ENCODE measurements at places on chromosomes 4 and X.

DNA sequence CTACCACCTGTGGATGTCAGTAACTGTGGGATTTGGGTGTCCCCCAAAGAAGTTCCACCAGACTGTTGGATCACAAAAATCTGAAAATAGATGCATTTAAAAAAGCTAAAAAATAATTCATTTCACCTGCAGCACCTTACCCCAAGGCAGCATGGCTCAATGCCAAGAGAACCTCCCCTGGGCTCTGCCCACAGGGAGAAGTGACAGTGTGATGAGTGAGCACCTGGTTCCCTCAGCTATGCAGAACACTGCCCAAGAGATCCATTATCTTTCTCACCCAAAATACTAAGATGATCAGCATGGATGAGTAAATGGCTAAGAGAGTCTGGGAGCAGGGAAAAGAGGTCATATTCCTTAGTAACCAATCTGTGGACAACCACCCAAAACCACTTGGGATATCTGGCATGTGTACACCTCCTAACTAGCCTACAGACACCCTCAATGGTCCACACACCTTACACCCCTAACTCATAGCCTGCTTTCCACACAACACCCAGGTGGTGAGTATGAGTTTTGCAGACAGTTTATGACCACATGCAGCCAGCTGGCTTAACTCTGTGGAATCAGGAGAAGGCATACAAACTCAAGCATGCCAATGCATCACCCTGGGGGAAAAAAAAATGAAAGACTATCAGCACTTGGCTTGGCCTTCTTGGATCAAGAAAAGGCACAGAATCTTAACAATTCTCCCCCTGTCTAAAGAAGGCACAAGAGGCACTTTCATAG, 416.5 kb upstream of the SMIM31 start:
- no peak for DNase-seq

DNA sequence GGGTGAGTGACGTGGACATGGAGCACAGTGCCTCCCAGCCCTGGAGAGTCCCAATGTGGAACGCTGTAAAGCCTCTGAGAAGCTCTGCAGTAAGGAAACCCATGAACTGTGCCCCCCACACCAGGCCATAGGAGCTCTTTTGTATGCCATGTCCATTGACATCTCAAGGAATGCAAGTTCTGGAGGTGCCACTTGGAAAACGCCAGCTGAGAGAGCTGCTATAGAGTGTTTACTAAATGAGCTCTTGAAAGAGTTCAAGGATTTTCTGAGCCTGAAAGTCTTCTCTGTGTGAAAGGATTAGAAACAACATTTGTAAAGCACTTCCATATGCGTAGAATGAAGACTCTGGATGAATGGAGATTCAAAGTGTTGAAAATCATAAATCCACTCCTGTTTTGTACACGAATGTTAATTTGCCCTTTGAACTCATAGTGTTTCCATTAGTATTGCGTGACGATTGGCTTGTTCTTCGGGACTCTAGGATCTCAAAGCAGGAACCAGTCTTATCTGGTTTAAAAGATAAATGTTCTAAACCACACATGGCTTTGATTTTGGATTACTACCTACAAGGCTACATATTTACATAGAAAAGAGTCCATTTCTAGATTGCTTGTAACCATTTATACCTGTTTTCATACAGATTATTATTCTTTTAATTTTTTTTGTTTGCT, 41.8 kb upstream of the STOX2 start:
- DNase-seq, result no peak

DNA sequence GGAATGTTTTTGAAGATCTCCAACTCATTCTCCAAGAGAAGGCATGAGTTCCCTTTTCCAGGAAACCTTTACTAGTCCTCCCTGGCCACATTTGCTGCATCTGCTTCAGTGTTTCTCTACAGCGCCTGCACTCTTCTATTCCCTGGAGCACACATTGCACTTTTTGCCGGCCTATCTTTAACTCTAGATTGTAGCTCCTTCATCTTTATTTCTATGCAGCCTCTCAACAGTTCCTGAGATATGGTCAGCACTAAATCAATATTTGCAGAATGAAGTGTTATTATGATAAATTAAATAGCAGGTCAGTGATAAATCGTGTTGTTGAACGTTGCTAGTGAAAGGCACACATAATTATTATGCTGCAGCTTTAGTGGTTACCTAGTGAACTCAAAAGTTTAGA, 88.3 kb downstream of the VCX3A start:
- DNase-seq, result no peak

DNA sequence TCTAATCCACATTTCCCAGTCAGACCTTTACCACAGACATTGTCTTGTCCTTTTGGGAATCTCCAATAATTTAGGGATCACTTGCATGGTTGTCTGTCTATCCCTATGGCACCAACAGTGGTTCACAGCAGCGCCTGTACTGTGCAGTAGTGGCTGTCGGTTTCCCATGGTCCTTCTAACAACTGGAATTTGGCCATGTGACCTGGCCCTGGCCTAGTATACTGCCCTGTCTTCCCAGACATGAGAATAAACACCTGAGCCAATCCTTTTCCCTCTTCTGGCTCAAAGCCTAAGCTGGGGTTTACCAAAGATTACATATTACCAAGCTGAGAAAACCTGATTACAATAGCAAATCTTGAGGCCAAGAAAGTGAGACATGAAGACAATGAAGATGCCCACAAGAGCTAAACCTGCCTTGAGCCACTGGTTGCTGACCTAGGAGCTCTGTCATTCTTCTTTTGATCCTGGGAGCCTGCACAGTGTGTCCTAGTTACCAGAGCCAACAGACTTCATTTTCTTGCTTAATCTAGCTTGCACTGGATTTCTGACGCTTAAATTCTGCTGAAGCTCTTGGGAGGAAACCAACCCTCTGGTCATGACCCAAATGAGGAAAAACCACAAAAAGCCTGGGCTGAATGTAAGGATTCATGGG, 92.1 kb downstream of the SCD5 start:
- DNase-seq, result no peak

DNA sequence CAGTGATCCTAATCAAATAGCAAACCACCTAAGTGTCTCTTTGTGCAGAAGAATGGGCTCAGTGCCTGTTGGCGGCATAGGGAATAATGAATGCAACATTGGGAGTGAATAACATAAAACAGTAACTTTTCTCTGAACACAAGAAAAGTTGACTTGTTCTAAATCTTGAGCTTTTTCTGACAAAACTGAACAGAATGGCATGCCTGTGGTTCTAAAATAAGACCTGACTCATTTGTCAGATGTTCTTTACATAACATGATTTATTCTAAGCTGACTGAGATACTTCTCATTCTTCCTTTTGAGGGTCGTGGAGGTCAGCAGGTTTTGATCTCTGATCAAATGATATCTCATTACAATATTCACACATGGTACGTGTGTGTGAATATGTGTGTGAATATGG, 165.4 kb upstream of the WDR1 start:
- no peak for DNase-seq

DNA sequence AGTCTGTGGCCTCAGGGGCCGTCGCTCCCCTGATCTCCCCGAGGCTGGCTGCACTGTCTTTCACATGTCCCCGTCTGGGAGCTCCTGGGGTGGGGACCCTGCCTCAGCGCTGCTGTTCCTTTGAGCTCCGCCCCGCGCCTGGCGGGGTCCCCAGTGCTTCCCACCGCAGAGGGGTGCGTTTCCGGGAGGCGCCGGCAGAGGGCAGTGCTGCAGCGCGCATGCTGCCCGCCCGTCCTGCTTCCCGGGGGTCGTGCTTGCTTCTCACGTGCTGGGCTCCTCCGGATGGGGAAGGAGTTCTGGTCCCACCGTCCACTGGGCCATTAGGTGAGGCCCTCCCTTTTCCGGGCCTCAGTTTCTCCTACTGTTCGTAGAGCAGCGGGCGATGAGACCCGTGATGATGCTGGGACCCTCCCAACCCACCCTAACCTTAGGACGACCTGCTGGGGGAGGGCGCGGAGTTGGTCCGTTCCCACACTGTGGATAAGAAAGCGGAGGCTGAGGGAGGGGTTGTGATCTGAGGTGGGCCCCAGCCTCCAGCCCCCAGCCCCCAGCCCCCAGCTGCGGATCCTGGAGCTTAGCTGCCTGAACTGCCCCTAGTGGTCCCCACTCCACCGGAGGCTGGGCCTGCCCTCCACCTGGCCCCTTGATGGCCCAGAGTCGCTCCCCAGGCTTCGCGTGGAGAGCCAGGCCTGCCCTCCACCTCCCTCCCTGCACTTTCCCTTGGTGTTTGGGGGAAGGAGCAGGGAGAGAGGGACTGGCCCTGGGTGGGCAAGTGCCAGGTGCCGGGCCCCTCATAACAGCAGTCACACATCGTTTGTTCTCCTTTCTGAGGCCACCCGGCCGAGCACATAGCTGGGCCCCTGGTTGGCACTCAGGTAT, 15.3 kb downstream of the CPZ start:
- peak; percentile 63 for DNase-seq

- no peak for DNase-seq
These were observed 32.3 kb downstream of the MED28 start for GRCh38 chr4:17646693-17647092.

- no peak for DNase-seq
These were observed 23.3 kb upstream of the TMEM255A start for GRCh38 chrX:120334603-120335002.

DNA sequence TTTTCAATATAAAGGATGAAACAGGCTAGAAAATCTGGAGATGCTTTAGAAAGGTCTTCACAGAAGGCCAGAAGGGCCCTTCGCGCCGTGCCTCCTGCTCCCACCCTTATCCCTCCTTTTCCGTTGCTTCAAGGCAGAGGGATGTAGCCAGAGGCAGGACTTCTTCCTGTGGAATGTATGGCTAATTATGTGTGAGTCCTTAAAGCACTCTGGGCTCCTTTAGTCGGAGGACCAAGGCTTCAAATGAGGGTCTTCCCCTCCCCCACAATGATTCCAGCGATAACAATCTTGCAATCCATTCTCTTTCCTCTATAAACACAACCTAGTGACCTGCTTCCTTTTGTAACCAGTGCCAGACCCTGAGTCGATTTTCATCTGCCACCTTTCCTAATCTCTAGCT, 103.5 kb downstream of the GPC3 start:
- DNase-seq, result no peak

DNA sequence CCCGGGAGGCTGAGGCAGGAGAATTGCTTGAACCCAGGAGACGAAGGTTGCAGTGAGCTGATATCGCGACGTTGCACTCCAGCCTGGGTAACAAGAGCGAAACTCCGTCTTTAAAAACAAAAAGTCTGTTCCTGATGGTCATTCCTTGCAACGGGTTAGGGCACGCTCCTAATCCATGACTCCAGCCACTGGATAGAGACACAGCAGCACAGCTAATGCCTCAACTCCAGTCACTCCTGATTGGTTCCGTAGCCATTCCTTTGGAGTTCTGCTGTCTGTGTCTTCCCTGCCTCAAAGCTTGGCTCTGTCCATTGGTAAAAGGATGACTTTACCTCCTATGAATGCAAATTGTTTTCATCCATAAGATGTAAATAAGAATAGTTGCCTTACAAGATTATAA, 44.3 kb upstream of the FAM9A start:
- DNase-seq, result no peak

DNA sequence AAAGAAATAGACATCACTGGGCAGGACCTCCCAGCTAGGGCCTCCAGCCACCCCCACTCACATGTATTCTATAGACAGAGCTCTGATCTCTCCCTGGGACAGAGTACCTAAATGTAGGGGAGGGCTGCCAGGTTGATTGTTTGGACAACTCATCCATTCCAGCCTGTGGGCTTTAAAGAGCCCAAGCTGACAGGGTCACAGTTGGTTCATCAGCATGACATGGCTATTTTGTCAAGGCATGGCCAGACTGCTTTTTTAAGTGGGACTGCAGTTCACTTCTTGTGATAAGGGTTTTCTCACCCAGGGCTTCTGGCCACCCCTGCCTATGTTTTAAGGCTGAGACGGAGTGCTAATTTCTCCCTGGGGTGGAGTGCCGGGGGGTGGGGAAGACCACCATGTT, 63.3 kb downstream of the KLHL4 start:
- DNase-seq, result no peak

GRCh38 chrX:68146054-68146453, 287.2 kb downstream of the OPHN1 start:
- DNase-seq, result no peak

DNA sequence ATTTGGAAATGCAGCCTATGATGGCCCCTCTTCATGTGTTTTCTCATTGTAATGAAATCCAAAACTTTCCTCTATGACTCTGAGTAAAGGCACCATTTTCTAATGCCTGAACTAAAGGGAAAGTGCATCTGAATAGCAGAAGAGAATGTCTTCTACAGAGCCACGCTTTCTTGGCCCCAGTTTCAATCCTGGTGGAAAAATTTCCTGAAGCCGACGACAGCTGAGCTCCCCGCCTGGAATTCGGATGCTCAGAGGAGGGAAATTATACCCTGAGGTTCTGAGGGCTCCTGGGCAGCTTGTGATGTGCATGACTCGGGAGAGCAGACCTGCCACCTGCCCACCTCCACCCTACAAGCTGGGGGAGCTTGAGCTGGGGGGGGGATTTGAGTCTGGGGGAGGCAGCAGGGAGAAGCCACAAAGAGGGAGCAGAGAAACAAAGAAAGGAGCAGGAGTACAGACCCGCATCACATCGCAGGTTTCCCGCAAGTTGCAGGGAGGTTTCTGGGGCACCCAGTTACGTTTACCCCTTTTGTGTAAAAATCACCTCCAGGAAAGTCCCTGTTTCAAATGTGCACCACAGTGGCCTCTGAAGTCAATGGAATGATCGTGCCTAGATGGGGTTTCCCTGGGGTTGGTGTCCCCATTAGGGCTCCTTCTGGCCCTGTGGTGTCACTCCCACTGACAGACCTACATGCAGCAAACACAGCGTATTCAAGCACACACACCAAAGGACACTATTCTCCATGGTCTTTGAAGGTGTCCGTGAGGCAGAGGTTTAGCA, 145.6 kb upstream of the RBPJ start:
- no peak for DNase-seq

- DNase-seq, result no peak
These were observed 17.5 kb downstream of the SLC16A2 start for GRCh38 chrX:74438764-74439163.

DNA sequence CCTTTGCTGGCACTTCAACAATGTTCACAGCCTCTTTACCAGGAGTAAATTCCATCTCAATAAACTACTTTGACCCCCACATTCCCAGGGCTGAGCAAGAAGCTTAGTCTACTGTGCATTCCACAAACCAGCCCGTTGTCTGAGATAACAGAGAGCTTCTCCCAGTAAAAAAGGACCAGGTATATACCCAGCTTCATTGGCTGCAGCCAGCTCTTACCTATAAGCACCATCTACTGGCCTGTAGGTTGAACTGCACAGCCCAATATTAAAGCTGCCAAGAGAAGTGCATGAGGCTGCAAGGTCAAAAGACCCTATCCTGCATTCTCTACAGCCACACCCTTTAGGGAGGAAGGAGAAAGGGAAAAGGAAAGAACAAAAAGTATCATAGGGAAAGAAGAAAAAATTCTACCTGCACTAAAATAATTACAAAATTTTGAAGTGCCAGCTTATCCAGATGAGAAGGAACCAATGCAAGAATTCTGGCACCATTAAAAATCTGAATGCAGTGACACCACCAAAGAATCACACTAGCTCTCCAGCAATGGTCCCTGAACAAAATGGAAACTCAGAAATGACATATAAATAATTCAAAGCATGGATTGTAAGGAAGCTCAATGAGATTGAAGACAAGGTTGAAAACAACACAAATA, 45.7 kb upstream of the INTU start:
- no peak for DNase-seq

DNA sequence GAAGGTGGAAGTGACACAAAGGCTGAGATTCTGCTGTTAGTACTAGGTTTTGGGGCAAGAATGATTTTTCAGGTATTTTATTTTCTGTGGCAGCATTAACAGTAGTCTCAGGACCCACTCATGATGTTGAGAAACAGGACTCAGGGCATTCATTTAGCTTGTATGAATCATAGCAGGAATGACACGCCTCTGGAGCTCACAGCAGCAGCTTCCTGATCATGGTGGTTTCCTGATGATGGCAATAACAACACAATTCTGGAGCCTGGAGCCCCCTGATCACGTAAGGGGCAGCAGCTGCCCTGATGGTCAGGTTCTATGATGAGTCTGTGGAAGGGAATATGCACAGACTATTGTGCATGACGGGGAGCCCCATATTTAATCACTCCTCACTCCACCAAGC, 47.0 kb downstream of the TASL start:
- DNase-seq, result no peak
